ENCODE measurements at places on chromosomes 1 and 21.

DNA sequence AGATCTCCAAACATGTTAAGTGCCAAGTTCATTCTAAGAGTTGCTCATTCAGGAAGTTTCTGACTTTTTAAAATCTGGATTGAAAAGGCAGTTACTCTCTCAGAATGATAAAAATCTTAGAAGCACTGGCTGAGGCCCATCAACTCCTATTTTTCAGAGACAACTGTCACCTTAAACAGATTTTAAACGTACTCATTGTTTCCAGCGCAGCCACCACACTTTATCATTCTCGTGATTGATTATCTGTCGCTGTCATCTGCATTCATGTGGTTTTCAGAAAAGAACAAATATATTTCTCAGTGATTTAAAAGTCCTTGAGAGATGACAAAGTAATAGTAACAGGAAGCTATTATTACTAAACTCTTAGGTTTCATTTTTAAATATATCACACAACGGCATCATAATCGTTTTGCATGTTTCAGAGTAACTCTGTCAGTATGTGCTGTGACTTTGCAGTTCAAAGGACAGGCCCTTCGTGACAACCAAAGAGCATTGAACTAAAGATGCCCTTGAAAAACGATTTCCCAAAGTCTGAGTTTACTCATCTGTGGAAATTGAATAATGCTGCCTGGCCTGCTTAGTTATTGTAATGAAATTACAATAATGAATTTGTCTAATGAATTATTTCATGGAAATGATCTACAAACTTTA, 14.9 kb upstream of the KCNK1 start:
- no peak for DNase-seq

- no peak for DNase-seq
These were observed 261.8 kb downstream of the FOXD2 start for GRCh38 chr1:47699492-47700235.

GRCh38 chr21:34945288-34945687, 103.8 kb downstream of the RUNX1 start:
- no peak for DNase-seq

GRCh38 chr1:234720709-234721441, 110.9 kb upstream of the IRF2BP2 start:
- DNase-seq = peak; percentile 15

DNA sequence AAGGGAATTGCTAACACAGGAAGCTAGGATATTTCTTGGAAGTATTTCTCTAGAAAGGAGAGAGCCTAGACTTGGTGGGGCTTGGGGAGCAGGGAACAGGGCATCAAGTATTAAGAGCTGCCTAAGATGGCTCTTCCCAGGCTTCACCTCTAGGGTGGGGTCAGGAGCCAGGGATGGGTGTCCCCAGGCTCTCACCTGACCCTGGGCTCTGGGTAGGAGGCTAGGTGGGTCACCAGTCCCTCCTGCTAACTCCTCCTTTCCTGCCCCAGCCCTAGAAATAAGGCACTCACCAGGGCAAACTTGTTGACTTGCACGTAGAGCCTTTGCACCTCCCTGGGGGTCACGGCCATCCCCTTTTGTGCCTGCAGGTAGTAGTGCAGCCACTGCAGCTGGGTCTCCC, 15.0 kb downstream of the ETNK2 start:
- DNase-seq = no peak

DNA sequence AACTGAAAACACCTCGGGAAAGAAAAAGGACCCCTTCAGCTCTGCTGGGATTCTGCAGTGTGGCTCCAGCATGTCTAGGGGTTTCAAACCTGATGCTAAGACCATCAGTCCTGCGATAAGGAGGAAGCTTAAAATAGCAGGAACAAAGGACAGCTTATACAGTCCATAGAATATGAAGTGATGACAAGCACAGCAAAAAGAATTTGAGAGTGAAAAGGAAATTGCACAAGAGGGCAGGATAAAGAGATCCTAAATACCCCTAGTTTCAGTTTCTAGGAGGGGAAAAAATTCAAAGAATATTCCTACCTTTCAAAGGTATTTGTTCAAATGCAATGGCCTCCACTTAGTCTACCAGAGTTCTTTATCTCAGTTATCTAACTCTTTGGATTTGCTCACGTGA, 171.4 kb downstream of the TGFB2 start:
- peak; percentile 45 for DNase-seq

DNA sequence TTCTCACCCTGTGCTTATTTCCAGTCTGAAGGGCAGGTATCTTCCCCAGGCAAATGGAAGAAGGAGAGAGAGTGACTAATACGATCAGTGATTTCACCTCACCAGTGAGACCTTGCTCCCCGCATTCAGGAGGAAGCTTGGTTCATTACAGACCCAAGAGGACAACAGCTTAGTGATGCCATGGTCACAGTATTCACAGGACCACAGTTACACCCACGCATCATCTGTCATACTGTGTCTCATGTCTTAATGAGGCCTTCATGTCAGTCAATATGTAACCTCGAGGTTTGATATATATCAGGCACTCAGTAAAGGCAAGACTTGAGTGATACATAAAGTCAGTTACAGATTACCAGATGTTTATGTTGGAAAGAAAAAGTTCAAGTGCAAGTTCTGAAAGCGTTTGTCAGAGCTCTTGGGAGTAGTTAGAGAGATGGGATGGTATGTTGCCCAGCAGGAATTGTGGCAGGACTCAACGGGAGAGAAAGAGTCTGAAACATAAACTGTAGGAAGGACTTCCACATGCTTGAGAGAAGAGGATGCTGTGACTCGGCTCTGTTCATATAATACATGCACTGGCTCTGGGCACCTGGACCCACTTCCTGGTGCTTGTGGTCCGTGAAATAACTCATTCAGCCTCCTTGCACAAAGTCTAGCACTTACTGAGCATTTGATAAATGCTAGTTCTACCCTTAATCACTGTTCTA, 33.3 kb downstream of the GNPAT start:
- no peak for DNase-seq

GRCh38 chr1:92797961-92798360, 13.1 kb upstream of the EVI5 start:
- DNase-seq = no peak

DNA sequence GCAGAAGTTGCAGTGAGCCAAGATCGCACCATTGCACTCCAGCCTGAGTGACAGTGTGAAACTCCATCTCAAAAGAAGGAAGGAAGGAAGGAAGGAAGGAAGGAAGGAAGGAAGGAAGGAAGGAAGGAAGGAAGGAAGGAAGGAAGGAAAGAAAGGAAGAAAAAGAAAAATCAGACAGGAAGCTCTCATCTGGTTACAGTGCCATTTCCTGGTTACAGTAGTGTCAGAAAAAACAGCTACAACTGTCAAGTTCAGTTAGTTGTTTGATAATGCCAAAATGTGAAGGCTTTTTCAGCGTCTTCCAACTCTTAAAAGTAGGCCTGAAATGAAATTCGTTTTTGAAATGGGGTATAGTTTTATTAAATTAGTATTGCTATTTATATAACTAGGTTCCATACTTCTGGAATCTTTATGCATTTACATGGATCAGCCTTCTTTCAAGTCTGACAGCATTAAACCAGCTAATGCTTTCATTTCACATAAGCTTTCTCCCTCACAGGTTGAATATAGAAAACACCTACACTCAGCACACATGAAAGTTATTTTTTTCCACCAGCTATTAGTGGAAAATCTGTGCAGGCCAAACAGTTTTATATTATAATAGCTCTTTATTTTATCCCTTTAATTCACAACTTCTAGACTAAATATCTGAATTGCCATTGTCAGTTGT, 21.2 kb downstream of the PTPN22 start:
- DNase-seq = no peak

- peak; percentile 59 for DNase-seq
These were observed 178.0 kb downstream of the ZNF281 start for GRCh38 chr1:200231787-200232231.

- no peak for DNase-seq
These were observed 17.7 kb downstream of the FOXJ3 start for GRCh38 chr1:42317308-42317707.

GRCh38 chr1:215044151-215044550, 38.4 kb upstream of the KCNK2 start:
- DNase-seq = no peak

- DNase-seq = no peak
These were observed 292.8 kb downstream of the DISC1 start for GRCh38 chr1:231919239-231919885.

GRCh38 chr1:119632841-119633240, 15.2 kb downstream of the ZNF697 start:
- no peak for DNase-seq

DNA sequence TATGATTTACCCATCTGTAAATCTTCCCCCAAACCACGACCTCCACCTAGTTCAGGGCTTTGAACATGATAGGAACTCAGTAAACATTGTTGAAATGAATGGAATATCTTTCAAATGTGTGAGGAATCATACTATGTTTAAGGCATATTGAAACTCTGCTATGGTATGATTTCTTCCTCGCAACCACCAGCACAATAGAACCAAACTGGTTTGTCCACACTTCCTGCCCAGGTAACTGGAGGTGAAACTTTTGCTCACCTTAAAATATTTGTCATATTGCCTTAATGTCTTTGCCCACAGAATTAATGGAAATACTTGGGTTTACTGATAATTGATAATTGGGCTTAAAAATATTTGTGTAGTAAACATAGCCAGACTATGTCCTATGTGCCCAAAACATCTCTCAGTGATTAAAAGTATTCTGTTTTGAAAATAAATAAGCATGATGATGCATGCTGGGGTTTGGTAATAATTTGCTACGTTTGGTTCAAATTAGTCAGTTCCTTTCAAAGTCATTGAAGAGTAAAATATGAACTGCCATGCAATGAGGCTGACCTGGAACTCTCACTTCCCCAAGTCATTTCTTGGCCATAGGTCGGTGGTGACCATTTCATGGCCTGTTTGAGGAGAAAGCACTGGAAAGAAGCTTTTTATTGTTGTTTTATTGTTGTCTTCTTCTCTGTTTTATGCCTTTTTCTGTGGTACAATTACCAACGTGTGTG, 73.3 kb downstream of the TNFSF18 start:
- DNase-seq = peak; percentile 68

- peak; percentile 59 for DNase-seq
These were observed 3.0 kb downstream of the ITLN2 start for GRCh38 chr1:160951443-160952128.

DNA sequence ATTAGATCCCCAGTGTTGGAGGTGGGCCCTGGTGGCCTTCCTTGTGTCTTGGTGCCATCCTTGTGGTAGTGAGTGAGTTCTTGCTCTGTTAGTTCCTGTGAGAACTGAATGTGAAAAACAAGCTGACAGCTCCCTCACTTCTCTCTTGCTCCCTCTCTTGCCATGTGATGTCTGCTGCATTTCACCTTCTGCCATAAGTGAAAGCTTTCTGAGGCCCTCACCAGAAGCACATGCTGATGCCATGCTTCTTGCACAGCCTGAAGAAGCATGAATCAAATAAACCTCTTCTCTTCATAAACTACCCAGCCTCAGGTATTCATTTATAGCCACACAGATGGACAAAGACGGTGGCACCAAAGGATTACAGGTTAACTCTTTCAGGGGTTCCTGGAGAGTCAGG, 166.1 kb upstream of the ETV3 start:
- no peak for DNase-seq

DNA sequence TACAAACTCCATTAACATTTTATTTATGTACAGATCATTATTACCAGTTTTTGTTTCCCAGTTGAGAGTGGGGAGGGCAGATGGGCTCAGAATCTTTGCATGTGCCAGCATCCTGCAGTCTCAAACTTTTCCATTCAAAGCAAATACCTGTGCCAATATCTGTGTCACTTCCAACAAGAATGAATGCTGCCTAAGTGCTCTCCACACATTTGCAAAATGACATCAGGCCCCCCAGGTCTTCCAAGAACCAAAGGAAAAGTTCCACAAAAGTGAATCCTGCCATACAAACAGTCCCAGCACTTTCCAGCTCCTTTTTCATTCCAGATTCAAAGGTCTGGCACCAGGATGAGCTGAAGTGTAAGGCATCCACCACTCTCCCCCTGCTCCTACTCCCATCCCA, 1.7 kb upstream of the TIE1 start:
- DNase-seq = no peak

GRCh38 chr21:45538381-45539045, 3.7 kb downstream of the SLC19A1 start:
- DNase-seq = no peak

- no peak for DNase-seq
These were observed 13.2 kb downstream of the TMEM81 start for GRCh38 chr1:205071028-205071409.

DNA sequence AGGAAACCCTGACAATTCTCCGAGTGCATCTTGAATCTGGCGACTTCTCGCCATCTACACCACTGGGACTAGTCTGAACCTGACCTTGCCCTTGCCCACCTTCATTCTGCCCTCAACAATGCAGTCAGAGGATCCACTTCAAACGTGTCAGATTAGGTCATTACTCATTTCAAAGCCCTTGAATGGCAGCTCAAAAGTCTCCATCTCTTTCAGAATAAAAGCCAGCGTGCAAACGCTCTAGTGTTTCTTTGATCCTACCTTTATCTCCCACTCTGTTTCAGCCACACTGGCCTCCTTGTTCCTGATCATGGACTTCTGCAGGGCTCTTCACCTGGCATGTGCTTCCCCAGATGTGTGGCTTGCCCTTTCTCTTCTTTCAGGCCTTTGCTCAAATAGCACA, 31.3 kb downstream of the SLC30A1 start:
- no peak for DNase-seq

DNA sequence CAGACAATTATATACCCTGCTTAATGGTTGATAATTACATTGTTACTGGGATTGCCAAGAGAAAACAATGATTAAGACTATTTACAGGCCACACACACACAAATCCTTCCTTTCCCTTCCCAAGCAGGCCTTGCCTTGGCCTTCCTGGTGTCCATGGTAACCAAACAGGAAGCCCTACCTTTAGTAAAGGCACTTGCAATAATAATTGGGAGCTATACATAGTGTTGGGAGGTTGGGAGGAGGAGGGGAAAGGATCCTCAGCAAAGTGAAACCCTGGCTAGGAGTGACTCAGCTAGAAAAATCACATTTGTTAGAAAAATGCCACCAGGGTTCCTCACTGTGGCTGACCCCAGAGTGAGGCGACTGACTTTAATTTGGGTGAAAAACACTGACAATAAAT, 122.3 kb upstream of the ADAR start:
- peak; percentile 26 for DNase-seq

DNA sequence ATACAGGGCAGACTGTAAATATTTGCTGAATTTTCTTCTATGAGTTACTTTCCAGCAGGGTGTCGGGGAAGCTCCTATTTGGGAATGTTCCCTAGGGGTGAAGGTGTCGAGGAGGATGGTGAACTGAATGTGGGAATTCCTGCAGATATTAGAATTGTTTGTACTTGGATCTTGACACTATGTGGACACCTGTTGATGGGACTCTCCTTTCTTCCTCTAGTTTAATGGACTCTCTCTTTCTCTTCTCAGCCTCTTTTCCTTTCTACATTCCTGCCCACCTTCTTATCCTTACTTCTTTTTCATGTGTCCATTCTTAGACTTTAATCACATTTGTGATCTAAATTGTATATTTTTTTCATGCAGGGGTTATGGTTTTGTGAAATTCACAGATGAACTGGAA, 14.0 kb downstream of the TRNAU1AP start:
- no peak for DNase-seq

Data from MV-4-11 (cell line).